ENCODE measurements at places on chromosomes 2 and 18.

DNA sequence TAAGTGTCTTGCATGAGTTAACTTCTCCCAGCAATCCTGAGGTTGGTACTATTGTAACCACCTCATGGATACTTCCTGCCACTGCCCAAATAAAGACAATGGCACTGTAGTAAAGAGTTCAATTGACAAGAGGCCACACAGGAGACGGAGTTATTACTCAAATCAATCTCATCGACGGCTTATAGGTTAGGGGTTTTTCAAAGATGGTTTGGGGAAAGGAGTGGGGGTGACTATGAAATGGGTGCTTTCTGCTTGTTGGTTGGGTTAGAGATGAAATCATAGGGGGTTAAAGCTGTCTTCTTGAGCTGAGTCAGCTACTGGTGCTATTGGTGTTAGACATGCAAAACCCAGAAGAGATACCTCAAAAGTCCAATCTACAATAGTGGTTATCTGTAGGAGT lies 1258.0 kb upstream of the ZEB2 start:
- no peak for DNase-seq

- DNase-seq, result no peak
Observed at GRCh38 chr2:122206101-122206500, 450.6 kb downstream of the TSN start.

GRCh38 chr18:650428-650858 lies 7.0 kb upstream of the TYMS start:
- no peak for DNase-seq

DNA sequence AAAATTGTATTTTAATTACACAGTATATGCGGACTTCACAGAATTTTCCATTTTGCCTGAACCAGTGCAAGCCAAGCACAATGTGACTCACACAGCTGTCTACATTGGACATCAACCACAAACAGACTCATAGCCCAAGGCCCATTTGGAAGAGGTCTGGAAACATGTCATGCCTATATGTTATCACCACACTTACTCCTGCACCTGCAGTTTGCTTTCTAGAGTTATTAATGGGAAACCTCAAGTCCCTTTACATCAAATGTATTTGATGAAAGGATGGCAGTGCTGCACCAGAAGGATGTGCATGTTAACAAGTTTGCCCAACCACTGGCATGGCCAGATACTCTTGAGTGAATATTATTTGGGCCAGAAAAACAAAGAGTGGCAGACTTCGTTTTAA lies 548.9 kb upstream of the CDH2 start:
- no peak for DNase-seq

DNA sequence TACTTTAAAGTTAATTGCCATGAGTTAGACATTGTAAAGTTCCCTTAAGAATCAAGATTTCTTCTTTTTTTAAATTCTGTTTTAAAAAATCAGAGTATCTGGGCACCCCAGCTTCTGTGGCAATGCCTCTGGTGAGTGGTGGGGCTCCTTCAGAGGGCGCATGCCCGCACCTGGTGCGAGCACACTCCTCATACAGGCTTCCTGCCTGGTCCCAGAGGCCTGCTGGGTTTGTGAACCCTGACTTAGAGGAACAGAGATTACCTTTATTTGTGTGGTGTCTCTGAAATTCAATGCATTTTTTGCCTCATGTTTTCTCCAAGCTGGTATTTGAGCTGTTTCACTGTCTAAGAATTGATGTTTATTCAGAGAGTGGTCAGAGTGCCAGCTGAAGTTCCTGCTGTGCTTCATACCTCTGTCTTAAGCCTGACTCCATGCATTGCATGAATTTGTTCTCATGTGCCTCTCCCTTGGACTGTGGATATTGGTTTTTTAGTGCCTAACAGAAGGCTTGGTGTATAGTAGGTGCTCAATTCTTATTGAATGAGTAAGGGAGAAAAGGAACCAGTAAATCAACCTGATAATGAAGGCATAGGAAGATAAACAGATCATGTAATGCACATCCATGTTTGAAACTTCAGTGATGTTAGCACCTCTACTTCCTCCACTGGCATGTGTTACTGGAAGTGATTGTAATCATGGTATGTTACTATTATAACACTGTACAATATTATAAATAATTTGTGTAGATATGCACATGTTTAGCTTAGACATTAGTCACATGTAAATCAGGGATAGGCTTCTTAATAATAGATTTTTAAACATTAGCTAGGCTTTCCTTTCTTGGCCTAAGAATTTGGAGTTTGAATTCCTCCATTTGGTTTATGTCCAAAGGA lies 29.0 kb downstream of the PHLPP1 start:
- no peak for DNase-seq

GRCh38 chr2:202758604-202759003 lies 113.0 kb downstream of the ICA1L start:
- no peak for DNase-seq

GRCh38 chr18:77544792-77545191 lies 295.1 kb downstream of the GALR1 start:
- DNase-seq, result no peak

GRCh38 chr2:109614715-109615636 lies 812 bp downstream of the SOWAHC start:
- DNase-seq, result no peak

- DNase-seq, result no peak
Observed at GRCh38 chr2:106076941-106077340, 117.2 kb downstream of the UXS1 start.

DNA sequence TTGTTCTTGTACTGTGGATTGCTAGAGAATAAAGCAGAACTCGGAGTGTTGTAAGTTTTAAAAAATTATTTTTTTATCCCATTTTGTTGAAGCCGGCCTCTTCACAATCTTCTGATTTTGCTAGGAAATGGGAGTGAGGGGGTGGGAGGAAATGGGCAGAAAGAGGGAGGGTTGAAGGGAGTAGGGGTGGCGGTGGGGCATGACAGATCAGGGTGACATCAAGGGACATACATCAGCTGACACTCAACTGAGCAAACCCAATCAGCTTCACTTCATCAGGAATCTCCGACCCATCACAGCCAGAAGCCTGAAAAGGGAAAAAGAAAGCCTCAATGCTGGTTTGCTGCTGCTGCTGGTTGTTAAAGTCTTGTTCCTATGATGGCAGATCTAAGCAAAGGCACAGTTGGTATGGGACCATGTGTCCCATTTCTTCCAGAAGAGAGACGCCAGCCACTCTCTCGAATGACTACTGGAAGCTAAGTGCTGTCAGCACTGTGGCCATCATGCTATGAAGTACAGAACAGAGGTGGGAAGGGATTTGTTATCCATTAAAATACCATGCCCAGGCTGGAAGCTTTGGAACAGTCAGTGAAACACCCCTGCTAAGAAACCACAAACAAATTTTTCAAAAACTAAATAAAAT lies 292.0 kb downstream of the STK39 start:
- no peak for DNase-seq

DNA sequence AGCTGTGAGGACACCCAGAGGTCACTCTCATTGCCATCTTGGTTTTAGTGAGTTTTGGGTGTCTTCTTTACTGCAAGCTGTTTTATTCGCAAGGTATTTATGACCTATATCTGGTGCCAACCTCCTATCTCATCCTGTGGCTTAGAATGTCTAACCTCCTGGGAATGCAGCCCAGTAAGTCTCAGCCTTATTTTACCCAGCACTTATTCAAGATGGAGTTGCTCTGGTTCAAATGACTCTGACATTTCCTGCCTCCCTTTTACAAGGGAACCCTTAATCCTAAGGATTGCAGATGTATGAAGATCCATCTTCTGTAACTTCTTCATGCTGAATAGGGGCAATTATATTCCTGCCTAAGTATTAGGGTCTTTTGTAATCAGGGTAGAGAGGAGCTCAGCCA lies 708.0 kb downstream of the TMEM182 start:
- DNase-seq, result no peak

DNA sequence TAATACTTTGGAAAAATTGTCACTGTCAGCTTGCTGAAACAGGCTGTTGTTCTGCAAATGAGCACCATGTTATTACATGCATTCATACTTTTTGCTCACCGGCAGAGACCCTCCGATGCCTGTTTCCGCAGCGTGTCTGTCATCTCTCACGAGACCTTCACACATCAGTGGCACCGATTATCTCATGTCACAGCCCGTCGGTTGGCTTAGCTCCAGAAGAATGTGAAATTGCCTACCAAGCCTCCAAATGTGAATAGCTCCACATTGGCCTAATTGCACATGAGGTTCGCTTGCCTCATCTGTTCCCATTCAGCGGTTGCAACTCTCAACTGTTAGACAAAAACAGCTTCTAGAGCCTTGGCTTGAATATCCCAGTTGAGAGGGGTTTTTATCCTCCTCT lies 233.0 kb downstream of the ACTR3 start:
- DNase-seq, result no peak

- DNase-seq, result no peak
Observed at GRCh38 chr2:159798376-159798725, 343 bp upstream of the CD302 start.

GRCh38 chr18:49898421-49898820 lies 85.1 kb upstream of the ACAA2 start:
- peak; percentile 9 for DNase-seq

DNA sequence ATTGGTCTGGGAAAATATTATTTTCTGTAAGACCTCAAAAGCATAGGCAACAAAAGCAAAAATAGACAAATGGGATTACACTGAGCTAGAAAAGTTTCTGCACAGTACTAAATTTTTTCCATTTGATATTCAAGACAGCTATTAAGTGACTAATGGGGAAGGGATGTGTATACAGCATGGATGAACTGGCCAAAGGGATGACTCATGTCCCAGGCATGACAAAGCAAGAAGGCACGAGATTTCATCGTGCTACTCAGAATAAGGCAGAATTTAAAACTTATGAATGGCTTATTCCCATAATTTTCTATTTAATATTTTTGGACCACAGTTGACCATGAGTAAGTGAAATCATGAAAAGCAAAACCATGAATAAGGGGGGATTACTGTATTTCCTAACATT lies 1250.1 kb upstream of the GYPC start:
- no peak for DNase-seq

GRCh38 chr2:154207288-154208047 lies 335.7 kb downstream of the GALNT13 start:
- no peak for DNase-seq

- no peak for DNase-seq
Observed at GRCh38 chr2:35598310-35598709, 757.3 kb upstream of the CRIM1 start.

DNA sequence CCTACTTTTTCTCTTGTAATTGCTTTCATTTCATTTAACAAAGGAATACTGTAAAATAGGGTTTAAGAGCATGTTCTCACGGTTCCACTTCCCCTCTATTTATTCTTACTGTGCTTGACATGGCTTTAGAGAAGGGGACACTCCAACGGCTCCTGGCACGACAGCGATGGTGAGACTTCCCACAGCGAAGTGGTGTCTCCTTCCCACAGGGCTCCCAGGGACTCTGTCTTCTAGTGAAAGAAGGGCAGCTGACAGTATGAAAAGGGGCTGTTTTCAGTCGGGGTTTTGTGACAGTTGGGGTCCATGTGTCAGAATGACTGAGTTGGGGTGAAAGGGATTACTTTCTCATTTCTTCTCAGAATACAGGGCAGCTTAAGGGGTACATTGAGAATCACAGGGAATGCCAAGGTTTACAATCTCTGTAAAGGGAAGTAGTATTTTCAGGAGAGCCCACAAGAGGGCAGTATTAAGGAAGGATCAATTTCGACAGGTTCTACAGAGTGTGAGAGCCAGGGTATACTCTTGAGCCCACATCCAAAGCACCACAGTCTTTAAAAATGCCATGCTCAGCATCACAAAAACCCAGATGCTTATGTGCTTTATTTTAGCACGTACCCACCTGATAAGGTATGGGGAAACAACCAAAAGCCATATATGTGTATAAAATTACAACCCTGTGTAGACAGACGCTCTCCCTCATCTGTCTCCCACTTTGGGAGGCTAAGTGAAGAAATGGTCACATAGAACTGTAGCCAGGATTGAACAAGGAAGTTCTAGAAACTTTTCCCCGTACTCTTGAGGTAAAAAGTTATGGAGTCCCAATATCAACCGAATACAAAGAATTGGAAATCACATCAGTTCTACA lies 31.3 kb upstream of the RAPGEF4 start:
- DNase-seq, result no peak

GRCh38 chr2:212426637-212427412 lies 111.8 kb downstream of the ERBB4 start:
- DNase-seq, result no peak

GRCh38 chr2:45452866-45453265 lies 158.2 kb downstream of the SRBD1 start:
- no peak for DNase-seq

GRCh38 chr2:188966728-188967440 lies 7.3 kb upstream of the COL3A1 start:
- no peak for DNase-seq

DNA sequence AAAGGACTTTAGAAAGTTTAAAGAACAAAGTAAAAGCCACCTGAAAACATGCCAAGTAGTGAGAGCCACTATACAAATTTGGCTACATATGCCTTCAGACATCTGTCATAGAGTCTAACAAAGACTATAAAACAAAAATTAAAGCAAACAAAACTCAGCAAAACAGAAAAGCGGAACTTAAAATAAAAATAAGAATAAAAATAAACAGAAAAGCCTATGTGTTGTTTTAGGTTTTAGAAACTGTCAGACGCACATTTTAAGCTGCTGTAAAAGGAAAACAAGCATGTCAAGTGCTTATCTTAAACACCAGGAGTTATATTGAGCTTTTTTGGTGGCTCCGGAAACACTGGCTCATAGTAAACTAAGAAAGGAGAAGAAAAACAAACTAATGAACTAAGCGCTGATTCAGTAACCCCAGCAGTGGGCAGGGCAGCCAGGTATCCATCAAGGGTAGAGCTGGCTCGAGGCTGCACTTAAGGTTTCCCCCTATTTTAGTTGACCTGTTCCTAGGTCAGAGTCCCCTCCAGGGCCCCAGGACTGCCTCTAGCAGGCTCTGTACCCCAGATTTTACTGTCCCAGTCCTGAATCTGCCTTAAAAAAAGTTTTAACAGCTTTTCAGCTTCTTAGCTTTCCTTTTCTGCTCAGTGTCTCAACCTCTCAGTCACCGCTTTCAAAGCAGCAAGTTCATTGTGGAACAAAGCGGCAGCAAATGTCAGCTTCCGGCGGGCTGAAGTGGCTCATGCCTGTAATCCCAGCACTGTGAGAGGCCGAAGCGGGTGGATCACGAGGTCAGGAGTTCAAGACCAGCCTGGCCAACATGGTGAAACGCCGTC lies 15.4 kb upstream of the RMC1 start:
- DNase-seq, result no peak

GRCh38 chr18:9469685-9470084 lies 5.6 kb upstream of the RALBP1 start:
- no peak for DNase-seq

Measured in stimulated activated CD8-positive, alpha-beta memory T cell treated with anti-CD3 and anti-CD28 coated beads, Interleukin-7, amount 100 ng/mL, for 48 hours (primary cell).